NCI-H146 (cell line): ENCODE measurements at places on chromosomes 4 and X.

- no peak for DNase-seq
Measured at GRCh38 chrX:23304881-23305280, 29.8 kb upstream of the PTCHD1 start.

- DNase-seq, result no peak
Measured at GRCh38 chr4:48636911-48637310, 143.2 kb downstream of the FRYL start.

GRCh38 chr4:149077181-149077580 is 635.0 kb upstream of the NR3C2 start:
- no peak for DNase-seq

GRCh38 chr4:100880011-100880410 is 362.2 kb upstream of the EMCN start:
- no peak for DNase-seq

- peak; percentile 84 for DNase-seq
Measured at GRCh38 chr4:138919094-138919936, 96.3 kb upstream of the NOCT start.

DNA sequence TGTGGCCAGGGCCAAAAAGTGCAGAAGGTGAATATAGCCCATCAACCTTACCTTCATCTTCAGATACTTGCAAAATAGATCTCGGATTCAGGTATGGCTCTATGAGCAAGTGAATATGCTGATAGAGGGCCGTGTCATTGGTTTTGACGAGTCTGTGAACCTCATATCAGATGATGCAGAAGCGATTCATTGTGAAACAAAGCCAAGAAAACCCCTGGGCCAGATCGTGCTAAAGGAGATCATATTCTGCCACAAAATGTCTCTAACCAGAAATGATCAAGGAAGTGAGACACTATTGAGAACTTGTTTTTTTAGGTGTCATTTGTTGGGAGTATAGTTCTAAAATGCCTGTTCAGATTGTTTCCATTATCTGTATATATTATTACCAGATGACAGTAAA is 48.3 kb downstream of the PDK3 start:
- no peak for DNase-seq

DNA sequence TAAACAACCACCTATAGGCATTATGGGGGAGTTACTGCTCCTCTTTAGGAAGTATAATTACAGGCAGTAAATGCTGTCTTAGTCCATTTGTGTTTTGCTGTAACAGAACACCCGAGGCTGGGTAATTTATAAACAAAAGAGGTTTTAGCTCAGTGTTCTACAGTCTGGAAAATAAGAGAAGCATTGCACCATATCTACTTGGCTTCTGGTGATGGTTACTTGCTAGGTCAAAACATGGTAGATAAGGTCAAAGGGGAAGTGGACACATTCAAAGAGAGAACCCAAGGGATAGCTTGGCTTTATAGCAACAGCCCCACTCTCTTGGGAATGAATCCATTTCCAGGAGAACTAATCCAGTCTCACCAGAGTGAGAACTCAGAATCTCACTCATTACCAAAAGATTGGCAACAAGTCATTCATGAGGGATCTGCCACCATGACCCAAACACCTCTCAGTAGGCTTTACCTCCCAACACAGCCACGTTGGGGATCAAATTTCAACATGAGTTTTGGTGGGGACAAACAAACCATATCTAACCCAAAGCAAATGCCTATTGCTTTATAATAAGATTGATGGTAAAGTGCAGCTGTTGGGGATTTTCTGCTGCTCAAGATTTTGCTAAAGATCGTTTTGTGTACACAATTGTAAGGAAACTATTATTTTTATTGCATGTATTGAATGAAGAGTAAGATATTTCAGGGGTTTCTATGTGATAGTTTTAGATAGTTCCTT is 32.6 kb downstream of the STAG2 start:
- DNase-seq, result no peak

- DNase-seq, result no peak
Measured at GRCh38 chr4:82373486-82373815, 340 bp downstream of the HNRNPD start.

GRCh38 chrX:43974741-43975465 is 1.7 kb upstream of the NDP start:
- DNase-seq, result no peak

DNA sequence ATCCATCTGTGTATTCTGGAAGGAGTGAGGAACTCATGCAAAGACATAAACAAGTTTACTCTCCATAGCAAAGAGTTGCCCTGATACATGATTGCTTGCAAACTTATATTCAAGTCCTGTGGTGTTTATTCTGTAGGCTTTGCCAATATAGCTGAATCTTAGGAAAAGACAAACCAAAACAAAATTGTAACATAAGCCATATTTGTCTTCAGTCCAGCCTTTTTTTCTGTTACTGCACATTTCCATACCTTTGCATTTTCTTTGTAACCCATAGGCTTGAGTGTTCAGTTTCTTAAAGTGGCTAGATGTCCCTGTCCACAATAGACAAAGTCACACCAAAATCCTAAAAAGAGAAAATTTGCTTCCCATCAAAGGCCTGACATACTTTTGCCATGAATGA is 120.4 kb downstream of the PPARGC1A start:
- no peak for DNase-seq

DNA sequence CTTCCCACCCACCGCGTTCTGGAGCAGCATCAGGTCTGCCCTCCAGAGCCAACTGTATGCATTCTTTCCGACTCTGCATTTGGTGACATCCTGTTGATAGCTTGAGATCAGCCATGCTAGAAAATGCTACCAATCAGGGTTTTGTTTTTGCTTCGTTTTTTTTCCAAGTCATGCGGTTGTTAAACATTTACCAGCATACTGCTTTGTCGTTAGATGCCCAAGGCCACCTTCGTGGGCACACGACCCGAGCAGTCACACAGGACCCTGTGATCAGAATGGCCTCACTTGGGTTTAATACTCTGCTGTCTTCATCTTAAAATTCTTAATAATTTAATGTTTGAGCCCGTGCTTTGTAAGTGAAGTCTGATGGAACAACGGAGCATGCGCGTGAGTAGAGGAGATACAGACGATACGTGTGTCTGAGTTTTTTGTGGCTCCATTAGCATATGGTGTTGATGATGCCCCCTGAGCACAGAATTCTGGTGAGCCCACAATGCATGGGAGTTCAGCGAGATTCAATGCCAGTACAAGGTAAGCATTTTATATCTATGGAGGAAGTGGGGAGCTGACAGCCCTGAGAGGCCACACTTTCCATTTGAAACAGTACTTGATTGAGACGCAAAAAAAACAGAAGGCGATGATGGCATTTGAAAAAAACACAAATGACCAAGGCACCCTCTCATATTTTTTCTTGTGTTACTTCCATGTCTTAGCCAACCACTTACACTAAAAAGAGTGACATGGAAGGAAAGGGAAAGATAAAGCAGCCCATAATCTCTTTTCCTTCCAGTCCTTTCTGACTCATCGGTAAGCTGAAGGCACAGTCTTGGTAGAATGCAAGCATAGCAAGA is 323.6 kb downstream of the BCOR start:
- DNase-seq, result no peak

DNA sequence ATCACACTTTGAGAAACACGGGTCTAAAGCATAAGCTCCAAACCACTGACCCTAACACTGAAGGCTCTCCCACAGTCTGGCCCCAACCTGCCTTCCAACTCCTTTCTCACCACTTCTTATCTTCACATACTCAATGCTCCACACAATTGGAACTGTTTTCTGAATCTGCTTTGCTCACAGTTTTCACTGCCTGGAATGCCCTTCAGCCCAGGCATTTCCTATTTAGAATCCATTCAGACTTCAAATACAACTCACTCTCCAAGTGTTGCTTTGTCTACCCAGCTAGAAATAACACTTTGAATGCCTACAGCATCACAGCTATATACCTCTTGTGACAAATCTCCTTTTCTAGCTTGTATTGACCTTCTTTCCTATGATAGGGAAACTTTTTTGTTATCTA is 10.2 kb downstream of the OTUD4 start:
- no peak for DNase-seq

DNA sequence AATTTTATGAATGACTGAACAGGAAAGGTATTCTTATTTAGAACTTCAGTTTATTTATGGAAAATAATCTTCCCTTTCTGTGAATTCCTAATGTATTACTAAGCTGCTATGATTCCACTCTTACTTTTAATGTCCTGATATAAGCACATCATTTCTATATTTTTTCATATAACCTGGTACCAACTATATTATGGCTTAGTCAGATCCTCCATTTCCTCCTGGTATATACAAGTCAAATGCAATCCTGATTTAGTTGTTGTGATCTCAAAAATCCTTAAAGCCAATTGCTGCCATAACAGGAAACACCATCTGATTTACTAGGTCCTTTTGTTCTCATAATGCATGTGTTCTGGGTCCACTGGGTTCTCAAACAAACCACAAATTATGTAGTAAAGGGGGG is 26.8 kb downstream of the TRMT2B start:
- DNase-seq, result no peak

GRCh38 chrX:79719568-79720231 is 294.9 kb upstream of the TBX22 start:
- no peak for DNase-seq

- peak; percentile 1 for DNase-seq
Measured at GRCh38 chr4:143375326-143376073, 38.8 kb downstream of the GAB1 start.

GRCh38 chr4:78297116-78297800 is 240.1 kb downstream of the FRAS1 start:
- DNase-seq, result no peak
